Stimulated activated CD8-positive, alpha-beta memory T cell treated with anti-CD3 and anti-CD28 coated beads, Interleukin-15, amount 100 ng/mL, for 48 hours (primary cell): ENCODE measurements at places on chromosomes 16 and 17.

DNA sequence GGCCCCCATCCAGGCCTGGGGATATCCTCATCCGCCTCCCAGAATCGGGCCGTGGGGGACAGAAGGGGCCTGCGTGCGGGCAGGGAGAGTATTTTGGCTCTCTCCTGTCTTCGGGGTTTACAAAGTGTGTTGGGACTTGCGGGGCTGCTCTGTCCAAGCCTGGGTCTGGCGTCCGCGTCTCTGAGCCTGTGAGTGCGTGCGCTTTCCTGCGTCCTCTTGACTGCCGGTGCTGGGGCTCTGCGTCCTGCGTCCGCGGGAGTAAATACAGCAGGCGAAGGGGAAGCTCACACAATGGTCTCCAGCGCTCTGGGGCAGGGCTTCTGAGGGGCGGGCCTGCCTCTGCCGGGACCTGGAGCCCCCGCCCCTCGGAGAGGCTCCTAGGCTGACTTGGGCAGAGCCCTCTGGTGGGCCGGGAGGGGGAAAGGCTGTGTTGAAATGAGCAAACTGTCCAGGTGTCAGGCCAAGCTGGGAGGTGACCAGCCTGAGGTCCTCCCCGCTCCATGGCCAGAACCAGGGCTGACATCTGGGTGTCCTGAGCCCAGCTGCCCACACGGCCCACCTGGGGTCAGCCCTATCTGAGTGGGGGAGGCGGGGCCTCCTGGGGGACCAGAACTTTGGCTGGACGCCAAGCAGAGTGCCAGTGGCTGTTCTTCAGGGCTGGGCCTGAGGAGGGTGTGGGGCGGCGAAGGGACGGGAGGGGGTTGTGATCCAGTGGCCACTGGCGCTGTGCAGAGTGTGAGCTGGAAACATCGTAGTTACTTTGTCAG, 233.6 kb downstream of the SEC14L1 start:
- DNase-seq = peak; percentile 65

DNA sequence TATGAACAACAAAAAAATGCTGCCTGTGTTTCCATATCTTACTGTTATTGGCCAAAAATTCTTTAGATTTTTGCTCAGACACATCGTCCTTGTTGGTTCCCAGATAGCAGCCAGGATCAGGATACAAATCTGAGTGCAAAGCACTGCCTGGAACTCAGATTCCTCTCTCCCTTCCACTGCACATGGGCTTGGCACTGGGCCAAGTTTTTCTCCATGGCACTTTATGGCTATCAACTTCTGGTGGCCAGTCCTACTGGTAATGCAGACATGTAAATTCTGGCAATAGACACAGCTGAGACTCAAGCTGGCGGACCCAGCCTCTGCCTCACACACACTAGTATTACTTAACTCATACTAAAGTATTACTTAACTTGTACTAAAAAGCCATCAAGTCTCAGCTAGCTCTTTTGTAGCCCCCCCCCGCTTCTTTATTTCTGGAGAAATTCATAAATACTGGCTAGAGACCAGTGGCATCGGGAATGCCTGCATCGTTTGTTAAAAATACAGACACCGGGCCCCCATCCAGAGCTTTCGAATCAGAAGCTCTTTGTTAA, 181.2 kb upstream of the COX10 start:
- no peak for DNase-seq

DNA sequence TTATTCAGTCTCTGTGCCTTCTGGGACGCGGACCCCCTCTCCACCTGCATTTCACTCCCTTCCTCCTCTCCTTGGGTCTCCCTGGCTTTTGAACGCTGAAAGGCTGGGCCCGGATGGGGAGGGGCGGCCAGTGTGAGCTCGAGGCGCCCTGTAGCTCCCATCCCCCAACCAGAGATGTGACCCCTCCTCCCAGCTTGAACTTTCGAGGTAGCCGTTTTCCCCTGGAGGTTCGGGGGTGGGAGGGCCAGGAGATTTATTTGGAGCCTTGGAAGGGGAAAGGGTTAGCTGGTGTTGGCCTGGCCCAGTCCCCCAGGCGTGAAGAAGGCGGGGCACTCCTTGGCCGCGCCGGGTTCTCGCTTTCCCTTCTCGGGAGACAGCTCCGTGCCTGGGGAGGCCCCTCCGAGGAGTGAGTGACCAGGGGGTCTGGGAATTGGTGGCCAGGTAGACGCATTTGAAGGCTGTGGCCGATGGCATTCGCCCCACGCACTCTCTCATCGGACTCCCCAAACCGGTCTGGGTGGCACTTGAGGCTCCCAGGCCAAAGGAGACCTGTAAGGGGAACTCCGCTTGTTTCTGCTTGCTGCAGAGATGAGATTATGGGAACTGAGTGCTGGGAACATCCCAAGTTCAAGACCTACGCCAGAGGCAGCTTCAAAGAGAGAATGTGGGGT, 942 bp downstream of the LDAF1 start:
- DNase-seq = no peak

GRCh38 chr17:67546578-67547527, 169.8 kb downstream of the PITPNC1 start:
- DNase-seq = no peak

DNA sequence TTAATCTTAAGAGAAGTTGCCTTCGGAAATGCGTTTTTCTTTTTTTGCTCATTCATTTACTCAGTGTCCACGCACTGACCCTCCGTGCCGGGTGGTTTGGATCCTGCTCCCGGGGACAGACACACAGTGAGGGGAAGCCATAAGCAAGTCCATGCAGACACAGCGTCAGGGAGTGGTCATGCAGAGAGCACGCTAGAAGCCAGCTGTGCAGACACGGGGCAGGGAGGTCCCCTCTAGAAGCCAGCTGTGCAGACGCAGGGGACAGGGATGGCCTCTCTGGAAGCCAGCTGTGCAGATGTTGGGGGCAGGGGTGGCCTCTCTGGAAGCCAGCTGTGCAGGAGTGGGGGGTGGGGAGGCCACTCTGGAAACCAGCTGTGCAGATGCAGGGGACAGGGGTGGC, 4.8 kb downstream of the GAA start:
- DNase-seq = no peak

GRCh38 chr16:84032458-84033178, 10.0 kb downstream of the SLC38A8 start:
- no peak for DNase-seq

DNA sequence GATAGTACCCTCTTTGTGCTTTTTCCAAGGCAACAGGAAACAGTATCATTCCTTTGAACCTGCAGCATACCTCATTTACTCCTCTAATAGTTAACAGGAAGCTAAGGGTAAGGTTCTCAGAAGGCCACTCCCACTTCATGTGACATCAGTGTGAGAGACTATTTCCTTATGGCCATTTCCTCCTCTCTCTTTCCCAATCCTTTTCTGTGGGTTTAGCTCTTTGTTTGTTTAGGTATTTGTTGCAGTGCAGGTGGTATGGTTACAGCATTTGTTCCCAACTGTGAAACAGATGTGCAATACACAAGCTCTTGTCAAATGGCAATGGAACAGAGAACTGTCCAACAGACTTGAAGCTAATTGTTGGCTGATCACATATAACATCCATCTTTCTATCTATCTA, 14.7 kb downstream of the TMC5 start:
- DNase-seq = no peak

DNA sequence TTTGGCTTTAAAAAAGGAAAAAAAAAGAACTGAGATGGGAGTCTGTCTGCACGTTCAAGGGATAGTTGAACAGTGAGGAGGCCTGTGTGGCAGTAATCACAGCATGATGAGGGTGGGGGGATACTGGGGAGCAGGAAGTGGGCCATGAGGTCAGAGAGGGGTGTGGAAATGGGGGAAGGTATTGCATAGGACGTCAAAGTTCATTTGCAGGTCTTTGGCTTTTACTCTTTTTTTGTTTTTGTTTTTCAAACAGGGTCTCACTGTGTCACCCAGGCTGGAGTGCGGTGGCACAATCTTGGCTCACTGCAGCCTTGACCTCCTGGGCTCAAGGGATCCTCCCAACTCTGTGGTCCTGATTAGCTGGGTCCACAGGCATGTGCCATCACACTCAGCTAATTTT, 19.0 kb downstream of the WWP2 start:
- DNase-seq = no peak

- DNase-seq = no peak
Measured at GRCh38 chr16:86343027-86343795, 167.1 kb upstream of the FOXF1 start.

- DNase-seq = no peak
Measured at GRCh38 chr16:89395150-89396142, 94.9 kb downstream of the ANKRD11 start.

- DNase-seq = no peak
Measured at GRCh38 chr16:69922200-69922599, 28.9 kb upstream of the CLEC18A start.

GRCh38 chr16:84531671-84532111, 27.2 kb upstream of the MEAK7 start:
- no peak for DNase-seq

- no peak for DNase-seq
Measured at GRCh38 chr16:6932871-6933385, 399.7 kb upstream of the RBFOX1 start.

DNA sequence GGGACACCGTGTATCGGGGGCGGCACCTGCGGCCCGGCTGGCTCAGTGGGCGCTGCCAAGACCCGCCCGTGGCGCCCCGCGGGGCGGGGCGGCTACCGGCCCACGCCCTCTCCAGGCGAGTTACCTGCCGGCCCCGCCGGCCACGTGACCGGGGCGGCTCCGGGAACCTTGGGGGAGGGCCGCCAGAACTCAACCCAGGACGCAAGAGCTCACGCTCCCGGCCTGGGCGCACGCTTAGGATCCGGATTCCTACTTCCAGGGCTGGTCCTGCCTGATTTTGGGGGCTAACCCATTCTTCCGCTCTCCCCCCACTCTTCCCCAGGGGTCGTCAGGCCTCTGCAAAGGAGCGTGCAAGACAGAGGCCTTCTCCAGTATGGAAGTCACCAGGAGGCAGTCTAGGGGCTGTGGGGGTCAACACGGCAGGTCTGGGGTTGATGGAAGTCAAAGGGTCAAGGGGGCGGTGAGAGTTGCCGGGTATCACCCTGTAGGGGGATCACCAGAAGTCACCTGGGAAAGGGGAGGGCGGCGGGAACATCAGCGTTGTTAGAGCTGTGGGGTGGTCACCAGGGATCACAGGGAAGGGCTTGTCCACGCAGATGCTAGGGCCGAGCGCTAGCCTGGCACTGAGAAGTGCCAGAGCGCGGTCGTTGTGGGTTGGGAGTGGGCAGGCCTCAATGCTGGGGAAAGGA, 354 bp upstream of the ESRP2 start:
- peak; percentile 27 for DNase-seq

DNA sequence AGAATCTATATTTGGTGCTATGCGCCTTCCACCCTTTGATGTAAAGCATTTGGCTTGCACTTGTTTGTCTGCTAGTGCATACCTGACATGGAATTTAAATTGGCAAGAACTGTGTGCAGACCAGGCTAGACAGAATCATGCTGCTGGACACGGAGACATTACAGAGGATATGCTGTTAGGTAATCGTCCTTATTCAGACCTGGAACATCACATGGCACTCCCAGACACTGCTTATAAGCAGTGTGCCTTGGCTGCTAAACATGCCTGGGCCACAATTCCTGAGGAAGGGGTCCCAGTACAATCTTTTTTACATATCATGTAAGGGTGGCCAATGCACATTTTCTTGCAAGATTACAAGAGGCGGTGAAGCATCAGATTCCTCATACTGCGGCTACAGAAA, 6.4 kb downstream of the CD300LD start:
- no peak for DNase-seq

DNA sequence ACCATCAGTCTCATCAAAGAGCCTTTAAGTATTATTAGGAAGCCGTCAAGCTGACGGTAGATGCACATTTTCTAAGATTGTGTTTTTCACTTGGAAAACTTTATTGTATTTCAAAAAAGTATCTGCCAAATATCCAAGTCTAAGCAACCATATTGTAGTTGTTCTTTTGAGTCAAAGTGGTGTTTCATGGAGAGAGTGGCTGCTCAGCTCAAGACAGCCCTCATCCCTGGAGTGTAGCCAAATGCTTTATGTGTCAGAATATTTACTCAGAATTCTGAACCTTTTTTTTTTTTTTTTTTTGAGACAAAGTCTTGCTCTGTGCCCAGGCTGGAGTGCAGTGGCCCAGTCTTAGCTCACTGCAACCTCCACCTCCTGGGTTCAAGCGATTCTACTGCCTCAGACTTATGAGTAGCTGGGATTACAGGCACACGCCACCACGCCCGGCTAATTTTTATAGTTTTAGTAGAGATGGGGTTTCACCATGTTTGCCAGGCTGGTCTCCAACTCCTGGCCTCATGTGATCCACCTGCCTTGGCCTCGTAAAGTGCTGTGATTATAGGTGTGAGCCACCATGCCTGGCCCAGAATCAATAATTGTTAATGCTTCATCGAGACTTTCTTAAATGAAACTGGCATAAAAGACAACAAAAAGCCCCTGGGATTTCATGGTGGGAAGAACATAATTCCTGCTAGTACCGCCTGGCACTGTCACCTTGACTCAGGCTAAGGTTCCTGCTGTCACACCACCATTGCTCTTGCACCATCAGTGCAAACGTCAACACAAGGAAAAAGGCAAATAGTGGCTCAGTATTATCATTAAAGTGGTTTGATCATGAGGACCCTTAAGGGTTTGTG, 45.5 kb downstream of the PRKCA start:
- no peak for DNase-seq

DNA sequence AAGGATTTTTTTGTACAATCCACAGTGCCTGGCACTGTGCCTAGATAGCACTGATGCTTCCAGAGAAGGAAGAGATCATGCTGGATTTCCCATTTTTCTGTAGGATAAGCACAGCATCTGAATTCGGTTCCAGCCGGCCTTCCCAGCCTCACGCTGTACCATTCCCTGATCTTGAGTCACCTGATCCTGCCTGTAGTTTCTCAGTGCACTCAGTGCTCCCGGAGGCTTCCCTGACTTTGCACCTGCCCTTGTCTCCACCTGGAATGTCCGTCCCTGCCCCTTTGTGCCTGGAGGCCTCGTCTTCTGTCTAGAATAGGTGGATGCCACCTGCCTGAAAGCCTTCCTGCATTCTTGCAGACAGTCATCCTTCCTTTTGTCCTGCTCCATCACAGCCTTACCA, 179.9 kb downstream of the CCDC182 start:
- DNase-seq = no peak

DNA sequence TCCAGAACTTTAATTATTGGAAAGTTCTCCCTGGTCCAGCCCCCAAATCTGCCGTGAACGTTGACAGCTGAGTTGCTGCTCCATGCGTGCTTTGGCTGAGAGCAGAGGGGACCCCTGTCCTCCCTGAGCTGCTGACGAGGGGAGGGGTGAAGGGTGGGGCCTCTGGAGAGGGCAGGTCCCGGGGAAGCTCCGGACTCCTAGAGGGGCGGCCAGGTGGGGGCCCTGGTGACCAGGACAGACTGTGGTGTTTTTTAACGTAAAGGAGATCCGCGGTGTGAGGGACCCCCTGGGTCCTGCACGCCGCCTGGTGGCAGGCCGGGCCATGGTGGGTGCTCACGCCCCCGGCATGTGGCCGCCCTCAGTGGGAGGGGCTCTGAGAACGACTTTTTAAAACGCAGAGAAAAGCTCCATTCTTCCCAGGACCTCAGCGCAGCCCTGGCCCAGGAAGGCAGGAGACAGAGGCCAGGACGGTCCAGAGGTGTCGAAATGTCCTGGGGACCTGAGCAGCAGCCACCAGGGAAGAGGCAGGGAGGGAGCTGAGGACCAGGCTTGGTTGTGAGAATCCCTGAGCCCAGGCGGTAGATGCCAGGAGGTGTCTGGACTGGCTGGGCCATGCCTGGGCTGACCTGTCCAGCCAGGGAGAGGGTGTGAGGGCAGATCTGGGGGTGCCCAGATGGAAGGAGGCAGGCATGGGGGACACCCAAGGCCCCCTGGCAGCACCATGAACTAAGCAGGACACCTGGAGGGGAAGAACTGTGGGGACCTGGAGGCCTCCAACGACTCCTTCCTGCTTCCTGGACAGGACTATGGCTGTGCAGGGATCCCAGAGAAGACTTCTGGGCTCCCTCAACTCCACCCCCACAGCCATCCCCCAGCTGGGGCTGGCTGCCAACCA, at the start of gene MC1R:
Gene MC1R (plus strand): TSS at position 410 of the 895 bp plus-strand sequence. CDS start 397 bp downstream, at position 807.
- no peak for DNase-seq
